ENCODE measurements at places on chromosomes 5 and 9.

GRCh38 chr5:132763181-132764036 is 13.6 kb downstream of the SEPTIN8 start:
- DNase-seq: no peak

- DNase-seq: no peak
Measured at GRCh38 chr5:2178528-2178927, 295.8 kb upstream of the IRX4 start.

DNA sequence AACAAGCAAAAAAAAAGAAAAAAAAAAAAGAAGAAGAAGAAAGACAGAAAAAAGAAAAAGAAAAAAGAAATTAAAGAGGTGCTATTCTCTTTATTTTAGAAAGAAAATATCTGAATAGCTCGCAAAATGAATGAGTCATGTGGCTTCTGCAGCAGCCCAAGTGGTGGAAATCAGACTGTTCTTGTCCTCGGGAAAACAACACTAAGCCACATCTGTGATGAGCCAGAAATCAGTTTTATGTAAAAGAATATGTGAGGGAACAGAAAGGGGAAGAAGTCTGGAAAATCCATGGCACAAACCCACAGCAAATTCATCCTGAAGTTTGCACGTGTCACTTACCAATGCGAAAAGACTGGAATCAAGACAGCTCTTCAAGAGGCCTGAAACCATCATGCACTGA is 118.7 kb upstream of the GAS1 start:
- DNase-seq: no peak

GRCh38 chr9:21764846-21765245 is 37.6 kb upstream of the MTAP start:
- DNase-seq: no peak

DNA sequence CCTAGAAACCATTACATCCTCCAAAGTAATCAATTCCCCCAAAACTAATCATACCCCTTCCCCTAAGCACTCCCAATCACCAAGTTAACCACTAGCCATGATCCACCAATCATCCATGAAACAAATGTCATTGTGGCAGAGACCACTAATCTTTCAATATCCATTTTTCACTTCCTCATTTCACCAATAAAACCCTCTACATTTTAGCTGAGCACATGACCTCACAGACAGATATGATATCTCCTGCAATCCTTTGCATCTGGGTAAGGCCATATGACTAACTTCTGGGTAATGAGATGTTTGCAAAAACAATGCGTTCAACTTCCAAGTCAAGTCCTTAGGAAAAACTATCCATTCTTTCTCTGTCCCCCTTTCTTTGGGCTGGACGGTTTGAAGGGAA is 20.7 kb downstream of the OR2S2 start:
- DNase-seq: no peak

DNA sequence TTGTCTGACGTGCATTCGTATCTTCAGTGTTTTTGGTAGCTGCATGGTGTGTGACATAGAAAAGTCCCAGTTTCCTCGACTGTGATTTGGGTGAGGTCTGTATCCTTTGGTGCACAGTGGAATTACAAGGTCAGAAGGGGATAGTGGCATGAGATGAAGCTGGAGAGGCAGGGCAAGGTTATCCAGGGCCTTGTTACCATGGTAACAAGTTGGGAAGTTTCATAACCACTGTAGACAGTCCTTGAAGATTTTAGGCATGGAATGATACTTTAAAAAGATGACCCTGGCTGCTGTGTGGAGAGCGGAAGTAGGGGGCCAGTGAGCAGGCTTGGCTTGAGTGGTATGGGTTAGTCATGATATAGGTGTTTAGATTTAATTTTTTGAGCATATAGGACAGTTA is 11.9 kb downstream of the EHMT1 start:
- DNase-seq: no peak

DNA sequence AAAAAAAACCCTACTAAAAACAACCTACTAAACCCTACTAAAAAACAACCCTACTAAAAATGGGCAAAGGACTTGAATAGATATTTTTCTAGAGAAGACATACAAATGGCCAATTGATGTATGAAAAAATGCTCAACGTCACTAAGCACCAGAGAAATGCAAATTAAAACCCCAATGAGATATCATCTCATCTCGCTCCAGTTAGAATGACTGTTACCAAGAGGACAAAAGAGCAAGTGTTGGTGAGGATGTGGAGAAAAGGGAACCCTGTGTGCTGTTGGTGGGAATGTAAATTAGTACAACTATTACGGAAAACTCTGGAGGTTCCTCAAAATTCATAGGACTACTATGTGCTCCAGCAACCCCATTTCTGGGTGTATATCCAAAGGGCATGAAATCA is 10.8 kb downstream of the SDHA start:
- no peak for DNase-seq

- DNase-seq: no peak
Measured at GRCh38 chr9:16257604-16258003, 612.9 kb downstream of the BNC2 start.

All from NCI-H1436 treated with DMSO at 0.1 percent for 48 hours (cell line).